ENCODE measurements at places on chromosomes 7 and 10.

DNA sequence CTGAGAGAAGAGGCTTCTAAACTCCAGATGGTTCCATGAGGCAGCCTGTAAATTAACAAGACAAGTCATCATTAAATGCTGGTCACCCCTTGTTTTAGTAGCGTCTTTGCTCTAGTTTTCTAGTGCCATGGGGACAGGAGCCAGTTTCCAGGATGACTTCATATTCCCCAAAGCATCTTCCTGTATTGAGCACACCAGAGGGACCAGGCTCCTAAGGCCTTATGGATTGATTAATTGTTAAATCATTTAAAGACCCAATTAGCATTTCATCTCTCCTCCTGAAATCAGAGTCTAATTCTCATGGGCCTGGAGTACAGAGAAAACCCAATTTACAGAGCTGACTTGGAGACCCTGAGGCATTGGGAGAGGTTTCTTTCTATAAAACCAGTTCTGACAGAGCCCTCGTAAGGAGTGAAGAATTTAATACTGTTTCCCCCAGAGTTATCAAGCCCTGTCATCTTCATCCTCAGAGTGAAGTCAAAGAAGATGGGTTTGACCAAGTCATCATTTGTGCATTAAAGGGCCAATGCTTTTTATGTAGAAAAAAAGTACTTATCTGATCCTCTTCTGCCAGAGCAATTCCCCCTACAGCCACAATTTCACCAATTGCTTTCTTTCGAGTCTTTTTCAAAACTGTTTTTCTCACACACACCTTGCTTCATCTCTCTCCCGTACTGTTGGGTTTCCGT is 678.7 kb downstream of the SDK1 start:
- no peak for DNase-seq

DNA sequence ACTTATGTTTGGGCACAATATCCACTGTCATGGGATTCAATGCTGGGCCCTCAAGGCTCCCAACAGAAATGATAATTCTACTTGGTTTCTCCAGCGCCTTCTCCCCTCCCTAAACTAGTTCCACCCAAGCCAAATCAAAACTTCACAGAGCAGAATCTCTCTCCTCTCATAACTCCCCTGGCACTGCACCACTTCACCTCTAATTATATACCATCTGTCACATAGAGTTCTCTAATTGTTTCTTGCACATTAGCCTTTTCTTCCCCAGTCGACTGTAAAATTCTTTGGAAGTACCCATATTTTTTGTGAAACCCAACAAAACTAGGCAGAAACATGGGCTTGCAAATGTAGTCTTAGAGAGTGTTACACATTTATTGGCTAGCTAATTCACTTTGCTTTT is 8.1 kb downstream of the SGMS1 start:
- DNase-seq, result no peak

DNA sequence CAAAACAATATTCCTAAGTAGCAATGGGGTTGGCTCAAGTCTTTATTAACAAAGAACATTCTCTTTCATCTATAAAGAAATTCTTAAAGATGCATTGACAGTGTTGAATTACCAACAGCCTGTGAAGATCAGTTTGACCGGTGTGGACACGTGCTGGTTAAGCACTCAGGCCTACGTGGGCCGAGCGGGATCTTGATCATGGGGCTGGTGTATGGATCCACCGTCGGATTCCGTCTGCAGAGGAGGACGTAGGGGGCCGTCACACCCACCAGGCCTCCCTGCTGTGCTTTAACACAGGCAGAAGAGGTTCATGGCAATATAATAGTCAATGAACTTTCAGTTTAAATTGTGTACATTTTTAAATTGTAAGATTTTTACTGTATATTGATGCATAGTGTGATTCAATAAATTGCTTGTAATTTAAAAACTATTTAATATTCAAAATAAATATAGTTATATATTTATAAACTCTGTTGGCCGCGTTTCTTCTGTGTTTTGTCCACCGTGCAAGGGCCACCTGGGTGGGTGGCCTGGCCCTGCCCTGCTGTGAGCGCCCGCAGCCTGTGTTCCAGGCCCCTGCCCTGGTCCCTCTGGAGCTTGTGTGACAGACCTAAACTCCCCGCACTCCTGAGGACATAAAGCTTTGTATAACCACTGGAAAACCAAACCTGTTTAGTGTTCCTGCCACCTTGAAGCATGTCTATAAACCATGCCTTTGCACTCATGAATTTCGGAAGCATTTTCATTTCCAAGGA is 1.9 kb upstream of the BHLHA15 start:
- DNase-seq, result no peak

- DNase-seq, result no peak
Observed at GRCh38 chr7:91180746-91181145, 83.5 kb upstream of the FZD1 start.

GRCh38 chr7:18901351-18901750 is 216.1 kb downstream of the TWIST1 start:
- no peak for DNase-seq

- no peak for DNase-seq
Observed at GRCh38 chr7:42700406-42701327, 211.2 kb downstream of the C7orf25 start.

Data from amygdala (tissue), 56 donors.